AG09319 (cell line): ENCODE measurements at places on chromosomes 2 and 18.

GRCh38 chr2:144505245-144505831 is 14.6 kb downstream of the ZEB2 start:
- DNase-seq = no peak

- DNase-seq = no peak
Measured at GRCh38 chr2:217749008-217749407, 253.8 kb downstream of the TNS1 start.

DNA sequence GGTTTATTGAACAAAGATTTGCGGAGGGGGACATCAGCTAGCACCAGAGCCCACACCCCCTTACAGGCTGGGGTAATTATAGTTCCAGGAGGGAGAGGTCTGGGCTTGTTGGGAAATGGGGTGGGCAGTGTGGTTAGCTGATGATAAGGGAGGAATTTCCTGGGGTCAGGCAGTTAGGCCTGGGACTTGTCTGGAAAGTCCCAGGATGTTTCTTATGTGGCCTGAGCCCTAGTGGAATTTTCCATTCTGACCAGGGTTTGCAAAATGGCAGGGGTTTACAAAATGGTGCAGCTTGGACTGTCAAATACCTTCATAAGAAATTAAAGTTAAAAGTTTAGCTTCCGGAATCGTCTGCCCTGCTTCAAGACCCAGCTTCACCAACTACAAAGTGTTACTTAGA is 199.1 kb downstream of the FBXO15 start:
- no peak for DNase-seq

DNA sequence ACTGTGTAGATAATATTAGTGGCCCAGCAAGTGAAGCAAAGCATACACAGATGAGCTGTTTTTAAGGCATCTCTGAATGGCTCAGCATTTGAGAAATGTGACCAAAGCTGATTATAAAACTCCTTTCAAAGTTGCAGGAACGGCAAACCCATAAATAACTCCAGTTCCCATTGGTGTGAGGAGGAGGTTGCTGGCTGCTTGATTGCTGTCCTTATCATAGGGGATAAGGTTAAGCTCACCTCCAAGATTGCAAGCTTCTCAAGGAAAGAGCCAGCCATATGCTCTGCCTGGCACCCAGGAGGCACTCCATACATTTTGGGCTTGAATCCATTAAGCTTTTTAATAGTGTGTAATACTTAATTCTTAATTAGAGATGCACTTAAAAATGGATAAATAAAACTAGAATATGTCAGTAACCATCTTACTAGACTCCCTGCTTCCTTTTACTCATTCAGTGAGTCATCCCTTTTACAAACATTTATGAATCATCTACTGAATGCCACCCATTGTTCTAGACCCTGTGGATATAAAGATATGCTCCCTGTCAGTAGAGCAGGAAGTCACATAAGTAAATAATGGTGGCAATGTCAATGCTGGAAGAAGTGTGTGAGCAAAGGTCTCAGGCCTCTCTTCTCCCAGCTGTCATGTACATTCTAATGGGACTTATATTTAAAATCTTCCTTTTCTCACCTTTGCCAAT is 99.3 kb downstream of the SPATS2L start:
- no peak for DNase-seq

- DNase-seq = no peak
Measured at GRCh38 chr2:64313398-64313723, 140.6 kb upstream of the LGALSL start.

GRCh38 chr18:2411381-2411960 is 159.8 kb downstream of the METTL4 start:
- DNase-seq = no peak

DNA sequence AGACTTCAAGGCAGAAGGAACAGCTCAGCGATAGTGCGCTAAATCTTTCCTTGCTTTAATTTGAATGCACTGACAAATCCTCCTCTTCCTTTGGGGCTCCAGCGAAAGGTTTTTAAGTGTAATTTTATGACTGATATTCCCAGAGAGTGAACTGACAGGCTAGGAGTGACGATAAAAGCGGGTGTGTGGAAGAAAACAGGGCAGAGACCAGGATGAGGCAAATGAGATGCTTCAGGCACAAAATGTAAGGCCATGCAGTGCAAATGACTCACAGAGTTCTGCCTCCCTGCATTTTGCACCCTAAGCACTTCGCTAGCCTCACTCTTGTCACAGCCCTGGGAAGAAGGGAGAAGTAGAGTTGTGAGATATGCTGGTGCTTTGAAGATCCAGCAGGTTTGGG is 14.7 kb downstream of the KLHL23 start:
- DNase-seq = no peak
